GM19239 (cell line): ENCODE measurements at places on chromosomes 2 and 18.

- no peak for DNase-seq
Observed at GRCh38 chr2:129673234-129673633, 306.2 kb upstream of the RAB6C start.

DNA sequence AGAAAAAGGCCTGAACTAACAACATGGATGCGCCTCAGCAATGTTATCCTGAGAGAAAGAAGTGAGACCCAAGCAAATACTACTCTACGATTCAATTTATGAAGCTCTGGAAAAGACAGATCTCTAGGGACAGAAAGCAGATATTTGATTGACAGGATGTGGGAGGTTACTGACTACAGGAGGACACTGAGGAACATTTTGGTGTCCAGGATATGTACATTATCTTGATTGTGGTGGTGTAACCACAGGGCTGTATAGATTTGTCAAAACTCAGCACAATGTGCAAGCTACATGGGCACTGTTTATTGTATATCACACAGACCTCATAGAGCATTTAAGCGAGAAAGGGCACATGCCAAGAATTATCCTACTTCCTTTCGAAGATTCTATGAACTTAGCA, 219.8 kb downstream of the PTGR3 start:
- no peak for DNase-seq

DNA sequence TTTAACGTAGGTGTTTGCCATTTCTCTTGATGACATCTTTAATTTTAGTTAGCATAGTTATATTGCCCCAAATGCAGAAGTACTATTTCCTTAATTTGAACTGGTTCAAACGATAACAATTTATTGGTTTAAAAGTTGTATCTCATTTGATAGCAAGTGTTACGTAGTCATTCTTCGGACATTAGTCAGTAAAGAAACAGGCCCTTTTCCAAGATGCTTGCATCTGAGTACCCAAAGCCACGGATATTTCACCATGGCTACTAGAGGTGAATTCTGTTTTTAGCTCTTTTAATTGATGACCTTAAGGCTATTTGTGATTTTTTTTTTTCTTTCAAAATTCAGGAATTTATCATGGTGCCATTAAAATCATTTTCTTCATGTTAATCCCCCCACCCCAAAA, 32.1 kb downstream of the GLS start:
- DNase-seq, result no peak

DNA sequence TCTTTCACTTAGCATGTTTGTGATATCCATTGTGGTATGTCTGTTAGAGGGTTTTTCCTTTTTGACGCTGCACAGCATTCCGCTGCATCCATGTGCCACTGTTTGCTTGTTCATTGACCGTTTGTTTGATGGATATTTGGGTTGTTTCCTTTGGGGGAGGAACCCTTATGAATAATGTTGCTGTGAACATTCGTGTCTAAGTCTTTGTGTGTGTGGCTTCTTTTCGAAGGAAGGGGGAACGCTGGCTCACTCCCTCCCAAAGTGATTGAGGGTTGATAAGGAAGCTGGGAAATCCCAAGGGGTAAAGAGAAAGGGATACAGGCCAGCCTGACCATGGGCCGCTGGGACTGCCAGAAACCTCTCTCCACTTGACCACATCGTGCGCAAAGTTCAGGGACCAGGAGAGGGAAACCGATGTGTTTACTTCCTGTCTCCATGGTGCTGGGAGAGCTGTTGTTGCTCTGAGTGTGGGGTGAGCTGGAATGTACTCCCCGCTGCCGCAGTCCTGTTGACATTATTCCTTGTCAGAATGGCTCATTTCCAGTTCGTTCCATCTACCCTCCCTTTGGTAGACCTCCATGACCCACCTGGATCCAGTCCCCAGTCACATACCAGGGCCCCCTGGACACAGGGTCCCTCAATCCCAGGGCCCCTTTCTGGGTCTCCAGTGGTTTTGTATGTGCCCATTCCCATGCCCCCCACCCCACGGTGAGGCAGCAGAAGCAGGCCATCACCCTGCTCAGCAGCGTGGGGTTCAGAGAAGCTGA, 39.6 kb downstream of the HS1BP3 start:
- no peak for DNase-seq

DNA sequence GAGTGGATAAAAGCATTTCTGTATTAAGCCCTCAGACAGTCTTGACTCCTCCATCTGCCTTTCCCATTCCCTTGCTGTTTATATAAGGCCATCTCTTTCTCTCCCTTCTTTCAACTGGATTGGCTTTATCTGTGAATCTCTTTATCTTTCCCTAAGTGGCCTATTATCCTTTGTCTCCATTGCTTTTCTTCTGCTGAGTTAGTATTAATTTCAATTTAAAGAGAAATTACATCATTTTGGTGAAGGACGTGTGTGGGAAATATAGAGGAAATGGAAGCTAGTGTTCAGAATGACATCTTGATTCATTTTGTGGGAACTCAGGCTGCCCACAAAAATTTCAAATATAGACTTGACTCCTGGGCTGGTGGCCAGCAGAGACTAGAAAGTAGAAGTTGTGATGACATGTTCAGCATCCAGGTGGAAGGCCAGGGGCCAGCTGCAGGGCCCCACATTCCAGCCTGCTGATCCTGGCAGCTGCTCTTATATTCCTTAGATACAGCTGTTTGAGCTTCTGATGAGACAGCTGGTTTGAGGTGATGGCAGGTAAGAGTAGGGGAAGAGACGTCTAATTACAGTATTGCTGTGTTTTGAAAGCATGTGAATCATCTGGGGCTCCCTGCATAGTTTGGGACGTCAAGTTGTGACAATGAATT, 52.3 kb downstream of the DIS3L2 start:
- no peak for DNase-seq

GRCh38 chr2:159086342-159086741, 117.9 kb downstream of the TANC1 start:
- no peak for DNase-seq

GRCh38 chr2:159396799-159397198, 110.3 kb upstream of the WDSUB1 start:
- DNase-seq, result no peak

GRCh38 chr2:231394211-231395141, 1.0 kb upstream of the B3GNT7 start:
- peak; percentile 96 for DNase-seq

GRCh38 chr2:188725746-188726360, 248.3 kb upstream of the COL3A1 start:
- DNase-seq, result no peak

- no peak for DNase-seq
Observed at GRCh38 chr2:196337208-196337953, 166.0 kb upstream of the STK17B start.

DNA sequence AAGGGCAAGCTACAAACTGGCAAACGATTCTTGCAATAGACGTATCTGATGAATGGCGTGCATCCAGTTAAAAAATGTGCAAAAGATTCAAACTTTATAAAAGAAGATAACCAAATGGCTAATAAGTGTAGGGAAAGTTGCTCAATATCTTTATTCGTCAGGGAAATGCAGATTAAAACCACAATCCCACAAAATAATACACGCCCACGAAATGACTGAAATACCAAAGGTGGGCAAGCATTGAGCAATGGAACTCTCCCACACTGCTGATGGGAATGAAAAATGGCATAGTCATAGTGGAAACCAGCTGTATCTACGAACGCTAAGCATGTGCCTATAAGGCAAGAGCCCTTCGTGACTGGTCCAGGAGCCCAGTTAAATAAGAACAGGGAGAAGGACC, 168.6 kb upstream of the SIX2 start:
- DNase-seq, result no peak

GRCh38 chr2:48356701-48357325, 173.1 kb upstream of the STON1 start:
- peak; percentile 4 for DNase-seq

DNA sequence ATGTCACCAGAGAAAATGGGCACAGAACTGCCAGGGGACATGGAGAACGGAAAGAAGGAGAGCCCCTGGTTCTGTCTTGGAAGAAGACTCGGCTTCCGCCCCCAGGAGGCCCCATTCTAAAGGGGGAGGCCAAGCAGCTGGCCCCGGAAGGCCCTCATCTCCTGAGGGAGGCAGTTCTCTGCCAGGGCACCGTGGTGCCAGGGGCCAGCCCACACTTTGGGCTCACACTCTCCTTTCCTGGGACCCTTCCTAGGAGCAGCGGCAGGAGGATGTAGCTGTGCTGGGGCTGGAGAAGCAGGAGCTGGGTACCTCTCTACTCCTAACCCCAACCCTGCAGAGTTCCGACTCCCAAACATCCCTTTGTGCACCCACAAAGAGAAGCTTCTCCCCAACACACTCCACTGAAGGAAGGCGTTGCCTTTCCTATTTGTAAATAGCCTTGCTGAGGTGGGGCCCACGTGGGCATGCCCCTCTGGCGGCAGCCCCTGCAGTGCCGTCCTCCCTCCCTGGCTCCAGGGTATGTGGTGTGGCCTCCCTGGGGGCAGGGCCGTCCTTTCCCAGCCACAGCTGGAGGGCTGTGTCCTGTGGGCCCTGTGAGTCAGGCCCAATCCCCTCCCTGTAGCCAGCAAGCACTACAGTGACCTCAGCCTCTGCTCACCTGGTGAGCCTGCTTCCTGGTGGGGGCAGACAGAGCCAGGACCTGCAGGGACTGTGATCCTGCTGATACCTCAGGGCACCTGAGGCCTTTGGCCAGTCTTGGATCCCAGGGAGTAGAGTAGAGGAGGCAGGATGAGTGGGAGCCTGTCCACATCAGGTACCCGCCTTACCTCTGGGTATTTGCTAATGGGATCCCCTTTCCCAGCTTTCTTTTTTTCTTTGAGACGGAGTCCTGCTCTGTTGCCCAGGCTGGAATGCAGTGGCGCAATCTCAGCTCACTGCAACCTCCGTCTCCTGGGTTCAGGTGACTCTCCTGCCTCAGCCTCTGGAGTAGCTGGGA, 26.6 kb downstream of the ZFP36L2 start:
- no peak for DNase-seq

- peak; percentile 5 for DNase-seq
Observed at GRCh38 chr2:200406379-200406778, 99.9 kb downstream of the SPATS2L start.

GRCh38 chr2:129492548-129492947, 486.9 kb upstream of the RAB6C start:
- no peak for DNase-seq

DNA sequence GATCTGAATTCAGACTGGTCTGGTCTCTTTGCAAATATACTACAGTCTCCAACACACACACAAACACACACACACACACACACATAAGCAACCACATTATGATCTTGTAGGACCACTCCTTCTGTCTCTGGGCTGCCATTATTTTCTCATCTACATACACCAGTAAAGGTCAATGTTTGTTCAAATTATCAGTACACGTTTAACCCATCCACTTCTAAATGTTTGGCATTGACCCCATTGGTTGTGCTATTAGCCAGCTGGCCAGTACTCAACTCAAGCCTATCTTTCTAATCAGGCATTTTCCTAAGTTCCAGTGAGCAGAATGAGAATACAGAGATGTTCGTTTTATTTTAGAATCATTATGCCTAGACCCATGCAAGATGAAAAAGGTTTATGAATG, 186.4 kb downstream of the CNTNAP5 start:
- DNase-seq, result no peak

DNA sequence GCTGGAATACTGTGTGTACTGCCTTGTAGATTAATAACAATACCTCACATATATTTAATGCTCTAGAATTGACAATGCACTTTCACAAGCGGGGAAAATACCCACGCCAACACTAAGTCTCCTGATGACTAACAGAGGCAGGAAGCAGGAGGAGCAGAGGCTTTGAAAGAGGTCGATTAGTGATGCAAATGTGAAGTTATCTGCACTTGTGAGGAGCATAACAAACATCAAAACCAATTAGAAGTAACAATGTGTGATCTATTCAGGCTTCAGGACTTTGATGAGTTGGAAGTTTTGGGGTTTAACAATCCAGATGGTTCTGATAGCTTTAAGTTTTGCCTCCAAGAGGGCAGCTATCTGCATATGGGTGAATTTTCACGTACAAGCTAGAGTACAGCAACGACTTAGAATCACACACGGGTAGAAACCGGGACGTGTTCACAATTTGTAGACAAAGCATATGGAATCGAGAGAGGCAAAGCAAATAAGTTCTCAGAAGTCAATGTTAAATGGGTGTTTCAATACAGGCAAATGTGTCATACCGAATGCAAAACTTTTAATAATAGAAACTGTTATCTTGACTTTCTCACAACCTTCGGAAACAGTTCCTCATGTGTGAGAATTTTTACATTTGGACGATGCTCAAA, 114.5 kb downstream of the METTL8 start:
- no peak for DNase-seq

DNA sequence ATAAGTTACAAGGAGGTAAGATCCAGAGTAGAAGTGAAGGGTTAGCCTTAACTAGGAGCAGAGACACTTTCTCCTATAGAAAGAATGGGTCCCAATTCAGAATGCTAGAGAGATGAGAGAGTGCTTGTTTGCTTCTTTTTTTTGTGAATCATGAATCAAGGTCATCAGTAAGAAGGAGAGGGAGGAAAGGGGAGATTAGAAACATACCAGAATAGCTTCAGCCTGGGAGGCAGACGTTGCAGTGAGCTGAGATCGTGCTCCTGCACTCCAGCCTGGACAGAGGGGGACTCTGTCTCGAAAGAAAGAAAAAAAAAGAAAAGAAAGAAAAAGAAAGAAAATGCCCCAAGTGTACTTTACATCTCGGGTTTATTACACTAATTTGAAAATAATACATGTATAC, 55.8 kb upstream of the SLC35F5 start:
- no peak for DNase-seq

GRCh38 chr2:232506709-232507108, 13.5 kb upstream of the PRSS56 start:
- DNase-seq, result no peak

- no peak for DNase-seq
Observed at GRCh38 chr2:870426-870825, 80.2 kb upstream of the SNTG2 start.

GRCh38 chr2:227623226-227623625, 5.9 kb downstream of the SCYGR4 start:
- DNase-seq, result no peak

- no peak for DNase-seq
Observed at GRCh38 chr2:110116033-110116710, 550 bp upstream of the MALL start.

GRCh38 chr2:33116799-33117198, 170.0 kb downstream of the LTBP1 start:
- no peak for DNase-seq

DNA sequence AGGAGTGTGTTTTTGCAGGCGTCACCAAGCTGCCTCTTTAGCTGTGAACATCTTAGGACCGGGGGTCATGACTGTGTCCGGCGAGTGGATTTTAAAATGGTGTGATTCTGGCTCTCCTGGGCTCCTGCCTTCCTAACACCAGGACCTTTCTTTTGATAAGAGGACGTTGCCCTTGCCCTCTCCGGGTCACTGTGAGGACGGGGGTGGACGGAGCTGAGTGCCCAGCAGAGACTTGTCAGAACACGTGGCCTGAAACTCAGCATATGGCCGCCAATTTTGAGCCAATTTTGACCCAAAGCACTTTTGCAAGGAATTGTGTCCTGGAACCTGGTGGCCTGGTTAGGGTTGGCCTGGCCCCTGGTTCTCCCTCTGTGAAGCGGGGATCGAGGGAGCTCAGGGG, 40.2 kb downstream of the RTP5 start:
- DNase-seq, result no peak
